ENCODE measurements at places on chromosomes 3 and 15. TPM values are rescaled to one million over a fixed set of nuclear protein-coding genes. Genes with fewer than 3 reads are reported as not detected.

The DISP2 gene
- total RNA-seq, result 0.15 TPM

The MST1R gene
- total RNA-seq, result 0.97 TPM

The SGO1 gene
- 7.5 TPM for total RNA-seq

The SLC9C1 gene
- total RNA-seq, result not detected

The UBAP1L gene
- 0.65 TPM for total RNA-seq
